ENCODE measurements at places on chromosomes 2 and 18.

GRCh38 chr18:22630980-22631379, 213.3 kb upstream of the CTAGE1 start:
- no peak for DNase-seq

DNA sequence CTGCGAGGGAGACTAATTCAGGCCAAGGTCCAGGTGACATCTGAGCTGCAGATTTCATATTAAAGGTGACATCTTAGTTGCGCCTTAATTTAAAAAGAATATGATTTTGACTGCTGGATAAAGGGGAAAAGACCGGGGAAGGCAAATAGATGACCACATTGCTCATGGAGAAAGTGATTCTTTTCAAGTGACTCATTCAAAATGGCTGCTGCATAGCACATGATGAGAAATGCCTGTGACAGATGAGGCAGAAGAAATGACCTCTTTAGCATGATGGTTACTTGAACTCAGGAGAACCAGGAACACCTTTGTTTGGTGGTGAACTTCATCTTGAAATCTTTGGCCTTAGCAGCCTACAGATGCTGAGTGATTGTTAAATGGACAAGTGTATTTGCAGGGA, 385.8 kb upstream of the TRIB2 start:
- DNase-seq, result peak; percentile 67

DNA sequence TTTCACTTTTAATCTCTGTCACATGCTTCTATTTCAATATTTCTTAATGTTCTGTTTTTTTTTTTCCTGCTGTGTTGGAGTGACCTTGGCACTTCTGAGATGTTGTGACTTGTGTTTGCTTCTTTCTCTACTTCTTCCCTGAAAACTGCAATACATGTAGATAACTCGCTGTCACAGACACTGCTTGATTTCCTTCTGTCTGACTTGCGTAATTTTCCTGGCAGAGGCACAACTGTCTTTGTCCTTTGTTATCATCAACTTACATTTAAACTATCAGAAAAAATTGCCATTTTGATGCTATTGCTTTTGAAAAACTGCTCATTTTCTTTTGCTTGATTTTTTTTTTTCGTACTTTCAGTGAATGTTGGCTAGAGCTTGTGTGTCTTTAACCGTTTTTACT, 69.0 kb downstream of the BABAM2 start:
- peak; percentile 82 for DNase-seq

- peak; percentile 16 for DNase-seq
Measured at GRCh38 chr18:41858761-41859555, 96.1 kb upstream of the PIK3C3 start.

DNA sequence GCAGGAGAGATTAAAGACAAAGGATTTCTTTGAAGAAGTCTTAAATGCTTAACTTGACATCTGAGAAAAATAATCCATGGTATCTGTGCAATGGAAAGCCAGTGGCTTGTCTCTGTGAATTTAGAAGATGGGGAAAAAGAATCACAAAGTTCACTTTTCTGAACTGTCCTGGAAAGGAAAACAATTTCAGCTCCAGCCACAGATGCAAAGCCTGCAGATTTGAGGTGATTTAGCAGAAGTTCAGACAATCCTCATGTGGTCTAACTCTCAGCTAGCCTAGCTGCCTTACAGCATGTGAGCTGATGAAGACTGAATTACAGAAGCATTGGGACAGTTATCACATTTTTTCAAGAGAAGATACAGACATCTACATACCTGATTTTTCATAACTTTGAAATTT, 126.7 kb upstream of the ITGB6 start:
- DNase-seq, result no peak

- no peak for DNase-seq
Measured at GRCh38 chr2:183519371-183520056, 395.3 kb downstream of the NUP35 start.

- DNase-seq, result peak; percentile 85
Measured at GRCh38 chr18:68033466-68033865, 516.9 kb upstream of the DSEL start.

DNA sequence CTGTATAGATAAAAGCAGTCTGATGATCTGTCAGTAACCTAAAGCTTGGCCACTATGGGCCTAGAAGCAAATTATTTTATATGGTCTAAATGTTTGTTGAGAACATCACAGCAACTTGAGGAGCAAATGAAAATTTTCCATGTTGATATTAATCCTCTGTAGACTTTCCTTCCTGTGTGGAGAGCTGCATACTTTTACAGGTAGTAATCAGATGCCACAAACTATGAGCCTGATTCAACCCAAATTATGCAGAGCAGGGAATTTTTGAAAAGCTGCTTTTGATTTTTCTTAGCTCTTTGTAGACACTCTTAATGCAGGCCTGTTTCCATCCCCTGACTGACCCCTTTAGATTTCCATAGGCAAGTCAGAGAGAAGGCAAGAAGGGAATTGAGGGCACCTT, 17.3 kb downstream of the PAX3 start:
- DNase-seq, result no peak

- DNase-seq, result peak; percentile 82
Measured at GRCh38 chr2:182077448-182078142, 91.9 kb downstream of the PPP1R1C start.

DNA sequence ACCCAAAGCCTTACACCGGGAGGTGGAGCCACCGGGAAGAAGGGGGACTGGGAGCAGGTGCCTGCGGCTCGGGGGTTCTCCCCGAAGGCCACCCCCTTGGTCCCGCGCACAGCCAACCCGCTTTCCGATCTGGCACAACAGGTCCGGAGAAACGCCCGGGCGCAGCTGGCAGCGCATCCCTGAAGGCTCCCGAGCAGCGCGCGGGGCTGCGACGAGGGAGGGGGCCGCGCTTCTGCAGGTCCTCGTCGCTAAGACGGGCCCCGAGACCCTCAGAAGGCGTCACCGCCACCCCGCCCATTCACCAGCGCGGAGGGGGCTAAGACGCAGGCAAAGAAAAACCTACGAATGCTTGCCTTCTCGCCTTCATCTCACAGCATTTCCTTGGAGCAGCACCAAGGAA, 1.8 kb downstream of the CBLN2 start:
- no peak for DNase-seq

DNA sequence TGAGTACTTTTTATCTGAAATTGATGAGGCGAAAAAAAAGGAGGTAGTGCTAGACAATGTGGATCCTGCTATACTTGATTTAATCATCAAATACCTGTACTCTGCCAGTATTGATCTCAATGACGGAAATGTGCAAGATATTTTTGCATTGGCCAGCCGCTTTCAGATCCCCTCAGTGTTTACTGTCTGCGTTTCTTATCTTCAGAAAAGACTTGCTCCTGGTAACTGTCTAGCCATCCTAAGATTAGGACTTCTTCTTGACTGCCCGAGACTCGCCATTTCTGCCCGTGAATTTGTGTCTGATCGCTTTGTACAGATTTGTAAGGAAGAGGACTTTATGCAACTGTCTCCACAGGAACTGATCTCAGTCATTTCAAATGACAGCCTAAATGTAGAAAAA, 453 bp downstream of the KLHL41 start:
- no peak for DNase-seq

GRCh38 chr2:230589497-230590015, 123.1 kb upstream of the CAB39 start:
- DNase-seq, result no peak

- DNase-seq, result no peak
Measured at GRCh38 chr2:141497272-141497671, 633.5 kb downstream of the LRP1B start.

DNA sequence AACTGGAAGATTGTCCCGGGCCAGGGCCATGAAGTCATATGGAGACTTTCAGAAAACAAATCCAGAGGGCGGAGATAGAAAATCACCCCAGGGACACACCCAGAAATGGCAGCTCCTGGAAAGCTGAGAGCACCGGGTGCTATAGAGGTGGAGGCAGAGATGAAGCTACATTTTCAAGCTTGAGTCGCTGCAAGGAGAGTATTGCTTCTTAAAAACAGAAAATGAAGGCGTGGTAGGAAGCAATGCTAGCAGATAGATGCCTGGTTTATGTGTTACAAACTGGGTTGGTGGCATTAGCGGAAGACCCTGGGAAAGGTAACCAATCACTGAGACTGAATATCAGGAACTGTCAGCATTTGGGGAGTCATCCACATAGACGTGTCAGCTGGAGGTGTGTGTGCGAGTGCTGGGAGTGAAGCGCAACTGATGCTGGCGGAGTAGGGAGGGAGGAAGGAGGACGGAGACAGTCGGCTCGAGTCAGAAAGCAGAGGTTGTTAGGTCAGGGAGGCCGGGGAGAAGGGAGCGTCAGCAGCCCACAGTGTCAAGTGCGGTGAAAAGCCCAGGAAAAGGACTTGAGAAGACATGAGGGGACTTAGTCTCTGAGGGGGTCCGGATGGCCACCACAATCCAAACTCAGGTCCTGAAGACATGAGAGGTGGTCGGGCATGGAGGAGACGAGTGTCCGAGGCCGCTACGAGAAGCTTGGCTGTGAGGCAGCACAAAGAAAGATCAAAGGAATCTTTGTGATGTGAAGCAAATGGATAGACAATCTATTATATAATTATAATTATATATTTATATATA, 45.4 kb downstream of the C18orf63 start:
- no peak for DNase-seq

DNA sequence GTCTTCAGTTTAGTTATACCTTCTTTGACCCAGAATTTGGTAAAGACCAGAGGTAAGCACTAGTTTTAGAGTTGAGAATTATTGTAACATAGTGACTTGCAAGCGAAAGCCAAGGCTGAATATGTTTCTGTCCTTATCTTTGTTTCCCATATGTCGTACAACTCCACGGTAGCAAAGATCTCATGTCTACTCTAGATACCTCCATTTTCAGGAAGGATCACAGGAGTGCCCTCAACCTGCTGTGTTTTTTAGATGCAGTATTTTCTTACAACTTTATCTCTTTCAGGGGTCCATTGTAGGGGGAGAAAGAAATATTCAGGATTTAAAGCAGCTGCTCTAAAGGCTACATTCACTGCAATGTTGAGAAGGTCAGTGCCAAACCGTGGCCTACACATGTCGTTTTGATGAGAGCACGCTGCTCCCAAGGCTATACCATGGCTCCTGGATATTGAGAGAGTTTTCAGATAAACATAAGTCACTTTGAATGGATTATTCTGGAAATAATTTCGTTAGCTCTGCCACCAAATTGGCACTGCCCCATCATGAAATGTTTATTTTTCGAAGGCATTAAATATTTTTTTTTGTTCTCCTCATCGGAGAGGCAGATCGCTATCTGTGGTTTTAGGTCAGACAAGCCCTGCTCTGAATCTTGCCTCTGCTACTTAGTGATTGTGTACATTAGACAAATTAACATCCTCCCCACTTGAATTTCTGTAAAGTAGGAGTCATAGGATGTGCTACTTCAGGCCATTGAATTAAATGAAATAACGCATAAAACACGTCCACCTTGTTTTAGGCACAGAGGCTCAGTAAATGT, 2.1 kb downstream of the RHBDD1 start:
- no peak for DNase-seq

DNA sequence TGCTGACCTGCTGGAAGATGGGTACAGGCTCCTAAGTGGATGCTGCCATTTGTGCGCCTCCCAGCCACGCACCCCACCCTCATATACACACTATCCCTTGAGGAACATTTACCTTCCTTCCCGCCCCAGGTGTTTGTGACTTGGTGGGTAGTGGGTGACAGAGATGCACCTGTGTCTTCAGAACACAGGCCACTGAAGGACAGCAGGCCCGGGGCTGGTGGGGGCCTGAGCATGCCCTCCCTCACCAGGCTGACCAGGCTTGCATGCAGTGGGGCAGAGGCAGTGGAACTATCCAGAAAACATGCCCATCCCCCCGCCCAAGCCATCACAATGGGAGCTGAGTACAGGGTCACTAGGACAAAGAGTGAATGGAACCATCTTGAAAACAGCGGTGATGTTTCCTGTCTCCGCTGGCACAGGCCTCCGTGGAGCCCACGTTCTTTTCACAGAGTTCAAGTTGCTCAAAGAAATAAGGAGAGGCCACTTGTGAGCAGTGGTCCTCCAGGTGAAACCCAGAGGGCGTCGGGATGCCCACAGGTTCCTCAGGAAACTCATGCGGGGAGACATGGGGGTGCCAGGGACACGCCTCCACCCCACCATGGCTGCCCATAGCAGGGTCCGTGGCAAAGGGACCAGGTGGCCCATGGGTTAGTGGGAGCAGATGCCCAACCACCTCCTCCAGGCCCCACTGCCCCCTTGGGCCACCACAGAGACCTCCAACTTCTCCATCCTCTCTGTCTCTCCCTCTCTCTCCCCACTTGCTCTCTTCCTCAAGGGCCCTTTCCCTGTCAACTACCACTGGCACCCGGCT, 90.9 kb downstream of the MALT1 start:
- DNase-seq, result no peak

DNA sequence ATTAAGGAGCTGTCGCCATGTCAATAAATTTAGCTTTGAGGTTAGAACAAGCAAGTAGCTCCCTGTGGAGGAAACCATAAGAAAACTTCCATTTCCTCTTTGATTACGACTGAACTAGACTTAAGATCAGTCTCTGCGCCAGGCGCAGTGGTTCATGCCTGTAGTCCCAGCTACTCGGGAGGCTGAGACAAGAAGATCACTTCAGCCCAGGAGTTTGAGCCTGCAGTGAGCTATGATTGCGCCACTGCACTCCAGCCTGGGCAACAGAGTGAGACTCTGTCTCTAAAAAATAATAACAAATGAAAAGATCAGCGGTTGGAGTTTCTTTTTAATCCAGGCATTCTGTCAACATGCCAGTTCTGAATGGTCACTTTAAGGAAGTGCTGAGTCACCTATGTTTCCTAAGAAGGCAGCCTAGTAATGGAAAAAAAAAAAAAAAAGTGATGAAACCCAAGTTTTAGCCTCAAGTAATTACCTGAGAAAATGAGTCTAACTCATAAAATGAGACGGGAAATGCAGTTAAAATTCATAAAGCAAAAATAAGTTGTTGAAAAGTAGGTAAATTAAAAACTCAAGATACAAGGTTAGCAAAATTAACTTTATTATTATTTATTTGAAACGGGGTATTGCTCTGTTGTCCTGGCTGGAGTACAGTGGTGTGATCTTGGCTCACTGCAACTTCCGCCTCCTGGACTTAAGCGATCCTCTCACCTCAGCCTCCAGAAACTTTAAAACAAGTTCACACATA, 10.2 kb downstream of the C18orf32 start:
- DNase-seq, result peak; percentile 62

DNA sequence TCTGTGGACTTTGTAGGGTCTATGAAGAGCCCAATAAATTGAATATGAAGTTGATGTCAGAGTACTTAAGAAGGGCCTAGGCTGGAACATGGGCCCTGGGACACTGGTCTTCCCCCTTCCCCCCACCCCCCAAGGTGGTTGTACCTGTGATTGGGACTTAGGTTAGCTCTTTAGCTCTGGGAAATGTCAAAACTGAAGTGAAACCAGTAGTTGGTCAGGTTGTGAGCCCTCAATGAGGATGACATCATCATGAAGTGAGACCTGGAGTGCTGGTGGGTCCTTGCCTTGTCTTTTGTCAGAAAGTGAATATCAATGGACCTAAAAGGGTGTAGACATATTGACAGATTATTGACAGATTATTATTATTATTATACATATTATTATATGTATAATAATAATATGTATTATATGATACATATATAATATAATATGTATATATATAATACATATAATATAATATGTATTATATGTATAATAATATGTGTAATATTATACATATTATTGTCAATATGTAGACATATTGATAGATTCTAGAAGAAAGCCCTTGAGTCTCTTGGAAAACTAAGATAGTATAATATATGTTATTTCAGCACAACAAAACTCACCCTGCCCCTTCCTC, 5.4 kb downstream of the MARS2 start:
- DNase-seq, result no peak

- DNase-seq, result no peak
Measured at GRCh38 chr2:162379719-162380580, 36.0 kb downstream of the GCA start.

Data from fibroblast of skin of scalp (primary cell).